ENCODE measurements at places on chromosomes 4 and X.

DNA sequence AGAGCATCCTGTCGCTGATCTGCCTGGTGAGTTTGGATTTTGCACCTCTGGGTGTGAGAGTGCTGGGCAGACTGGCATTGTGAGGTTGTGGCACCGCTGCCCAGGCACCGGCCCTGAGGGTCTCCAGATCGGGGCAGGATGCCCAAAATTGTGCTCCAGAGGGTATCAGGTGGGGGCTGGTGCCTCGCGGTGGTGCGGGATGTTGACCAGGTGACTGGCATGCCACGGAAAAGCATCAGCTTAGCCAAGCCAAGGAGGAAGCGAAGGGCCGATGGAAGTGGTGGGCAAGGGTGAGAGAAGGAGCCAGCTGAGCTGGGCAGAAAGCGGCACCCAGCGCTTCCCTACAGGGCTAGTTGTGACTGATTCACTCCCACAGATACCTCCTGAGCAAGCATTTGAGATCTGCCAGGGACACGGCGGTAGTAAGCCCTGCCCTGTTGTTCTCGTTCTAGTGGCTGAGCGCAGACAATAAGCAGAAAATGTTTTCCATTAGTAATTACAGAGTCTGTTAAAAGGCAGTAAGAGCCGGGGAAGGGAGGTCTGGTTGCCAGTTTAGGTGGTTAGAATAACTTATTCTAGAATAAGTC, 809 bp downstream of the ZFP92 start:
- no peak for DNase-seq

DNA sequence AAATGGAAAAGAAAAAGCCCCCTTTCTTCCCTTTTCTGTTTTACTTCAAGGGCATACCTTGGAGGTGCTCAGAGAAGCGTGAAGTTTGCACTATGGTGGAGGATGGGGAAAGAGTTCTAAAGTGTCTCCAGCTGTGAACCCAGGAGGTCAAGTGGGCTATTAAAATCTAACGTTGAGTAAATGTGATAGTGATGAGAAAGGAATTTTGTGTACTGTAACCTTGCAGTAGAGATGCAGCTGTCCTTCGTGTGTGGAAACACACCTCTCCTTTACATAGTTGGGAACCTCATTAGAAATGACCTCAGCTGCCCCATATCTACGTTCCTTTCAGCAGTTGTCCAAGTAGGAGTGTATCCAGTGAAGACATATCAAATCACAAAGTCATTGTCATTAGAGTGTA, 26.5 kb downstream of the ADH5 start:
- DNase-seq = no peak

- DNase-seq = no peak
Measured at GRCh38 chrX:40267334-40268187, 169.8 kb upstream of the BCOR start.

- peak; percentile 72 for DNase-seq
Measured at GRCh38 chr4:123564758-123565346, 168.3 kb downstream of the SPRY1 start.

GRCh38 chrX:53284684-53285447, 3.5 kb upstream of the IQSEC2 start:
- DNase-seq = peak; percentile 47

- no peak for DNase-seq
Measured at GRCh38 chr4:10565166-10565780, 108.0 kb upstream of the ZNF518B start.

DNA sequence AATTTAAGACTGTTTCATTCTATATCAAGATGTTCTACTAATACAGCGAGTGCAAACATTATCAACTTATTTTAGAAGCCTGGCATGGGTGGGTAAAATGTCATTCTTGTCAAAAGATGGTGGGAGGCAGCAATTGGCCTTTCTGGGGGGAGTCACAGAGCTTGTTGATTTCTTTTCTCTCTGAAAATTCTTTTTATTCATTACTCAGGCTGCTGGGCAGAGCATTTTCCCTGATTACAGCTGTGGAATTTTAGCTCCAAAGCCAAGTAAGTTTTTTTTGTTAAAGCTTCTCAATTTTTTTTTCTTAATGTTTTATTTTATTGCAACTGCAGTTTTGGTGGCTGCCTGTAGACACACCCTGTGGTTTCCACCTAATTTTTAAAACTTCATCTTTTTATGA, 50.4 kb downstream of the GPC4 start:
- no peak for DNase-seq

DNA sequence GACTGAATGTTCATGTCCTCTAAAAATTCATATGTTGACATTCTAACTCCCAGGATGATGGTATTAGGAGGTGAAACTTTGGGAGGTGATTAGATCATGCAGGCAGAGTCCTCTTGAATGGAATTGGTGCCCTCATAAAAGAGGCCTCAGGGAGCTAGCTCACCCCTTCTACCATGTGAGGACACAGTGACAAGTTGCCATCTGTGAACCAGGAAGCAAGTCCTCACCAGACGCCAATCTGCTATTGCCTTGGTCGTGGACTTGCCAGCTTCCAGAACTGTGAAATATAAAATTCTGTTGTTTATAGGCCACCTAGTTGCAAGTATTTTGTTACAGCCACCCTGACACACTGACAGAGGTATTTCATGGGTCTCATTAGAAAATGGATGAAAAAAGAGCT, 28.5 kb upstream of the LONRF3 start:
- no peak for DNase-seq

DNA sequence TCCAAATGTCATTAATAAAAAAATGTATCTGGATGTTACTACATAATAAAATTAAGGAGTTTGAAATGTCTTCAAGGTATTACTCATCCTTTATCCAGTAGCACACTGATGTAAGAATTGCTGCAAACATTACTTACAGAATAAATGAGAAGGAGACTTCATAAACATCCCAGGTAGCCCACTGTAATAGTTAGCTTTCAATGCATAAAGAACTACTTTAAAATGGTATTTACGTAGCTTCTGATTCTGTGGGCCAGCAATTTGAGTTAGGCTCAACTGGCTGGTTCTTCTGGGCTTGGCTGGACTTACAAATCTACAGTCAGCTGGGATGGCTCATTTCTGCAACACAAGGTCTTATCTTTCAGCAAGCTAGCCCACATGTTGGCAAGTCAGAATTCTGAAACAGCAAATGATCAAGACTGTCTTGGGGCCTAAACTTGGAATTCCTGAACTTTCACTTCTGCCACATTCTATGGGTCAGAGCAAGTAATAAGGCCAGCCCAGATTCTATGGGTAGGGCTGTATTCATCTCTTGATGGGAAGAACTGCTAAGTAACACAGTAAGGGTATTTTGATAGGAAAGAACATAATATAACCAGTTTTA, 522.5 kb downstream of the IQCM start:
- DNase-seq = peak; percentile 3

GRCh38 chr4:153001626-153002025, 65.5 kb downstream of the FHDC1 start:
- DNase-seq = no peak

All from fibroblast of mammary gland (primary cell).